Fibroblast of lung (primary cell): ENCODE measurements at places on chromosomes 16 and 17.

GRCh38 chr17:15048381-15048780 lies 216.7 kb downstream of the PMP22 start:
- no peak for DNase-seq

DNA sequence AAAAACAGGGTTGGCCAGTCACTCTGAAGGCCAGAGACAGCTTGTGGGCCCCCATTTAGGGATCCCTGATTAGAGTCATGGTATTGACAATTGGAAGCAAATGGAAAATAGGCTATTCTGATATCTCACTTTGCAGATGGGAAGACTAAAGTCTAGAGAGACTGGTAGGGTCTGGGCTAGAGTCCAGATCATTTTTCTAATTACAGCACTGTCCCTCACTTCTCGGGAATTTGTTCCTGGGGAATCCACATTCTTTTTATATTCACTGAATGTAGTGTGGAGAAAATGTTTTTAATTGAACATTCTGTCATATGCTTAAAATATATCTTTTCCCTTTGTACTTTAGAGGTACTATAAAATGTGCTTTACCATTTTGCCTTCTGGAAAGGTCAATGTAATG lies 1.1 kb downstream of the KATNIP start:
- no peak for DNase-seq

DNA sequence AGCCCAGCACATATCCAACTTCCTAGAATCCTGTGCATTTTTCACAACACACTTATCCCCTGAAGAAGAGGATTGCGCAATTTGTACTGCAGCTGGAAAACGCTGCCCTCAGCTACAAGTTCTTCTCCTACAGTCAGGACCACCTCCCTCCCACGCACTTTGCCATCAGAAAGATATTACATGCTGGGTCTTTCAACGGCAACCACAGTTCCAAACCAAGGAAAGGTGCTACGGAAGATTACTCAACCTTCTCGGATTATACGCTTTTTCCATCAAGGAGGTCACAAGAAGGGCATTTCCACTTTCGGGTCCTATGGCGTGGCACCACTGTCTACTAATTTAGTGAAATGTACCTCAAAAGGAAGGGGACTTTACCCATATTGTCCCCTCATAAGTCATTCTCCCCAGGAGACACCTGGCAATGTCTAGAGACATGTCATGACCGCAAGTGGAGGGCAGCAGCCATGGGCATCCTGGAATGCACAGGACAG lies 35.2 kb downstream of the USP7 start:
- DNase-seq = no peak

GRCh38 chr16:50079397-50080140 lies 13.8 kb downstream of the HEATR3 start:
- DNase-seq = no peak

DNA sequence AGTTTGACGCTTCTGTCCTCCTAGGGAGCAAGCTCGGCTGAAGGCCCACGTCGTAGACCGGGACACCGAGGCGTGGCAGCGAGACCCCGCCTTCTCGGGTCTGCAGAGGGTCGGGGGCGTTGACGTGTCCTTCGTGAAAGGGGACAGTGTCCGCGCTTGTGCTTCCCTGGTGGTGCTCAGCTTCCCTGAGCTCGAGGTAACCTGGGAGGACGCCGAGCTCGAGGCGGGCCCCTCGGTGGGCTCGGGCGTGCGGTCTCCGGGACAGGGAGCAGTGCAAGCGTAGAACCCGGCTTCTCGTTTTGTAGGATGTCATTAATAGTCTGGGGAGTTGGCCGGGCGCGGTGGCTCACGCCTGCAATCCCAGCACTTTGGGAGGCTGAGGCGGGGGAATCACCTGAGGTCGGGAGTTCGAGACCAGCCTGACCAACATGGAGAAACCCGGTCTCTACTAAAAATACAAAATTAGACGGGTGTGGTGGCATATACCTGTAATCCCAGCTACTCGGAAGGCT lies 715 bp downstream of the ENDOV start:
- DNase-seq = no peak

DNA sequence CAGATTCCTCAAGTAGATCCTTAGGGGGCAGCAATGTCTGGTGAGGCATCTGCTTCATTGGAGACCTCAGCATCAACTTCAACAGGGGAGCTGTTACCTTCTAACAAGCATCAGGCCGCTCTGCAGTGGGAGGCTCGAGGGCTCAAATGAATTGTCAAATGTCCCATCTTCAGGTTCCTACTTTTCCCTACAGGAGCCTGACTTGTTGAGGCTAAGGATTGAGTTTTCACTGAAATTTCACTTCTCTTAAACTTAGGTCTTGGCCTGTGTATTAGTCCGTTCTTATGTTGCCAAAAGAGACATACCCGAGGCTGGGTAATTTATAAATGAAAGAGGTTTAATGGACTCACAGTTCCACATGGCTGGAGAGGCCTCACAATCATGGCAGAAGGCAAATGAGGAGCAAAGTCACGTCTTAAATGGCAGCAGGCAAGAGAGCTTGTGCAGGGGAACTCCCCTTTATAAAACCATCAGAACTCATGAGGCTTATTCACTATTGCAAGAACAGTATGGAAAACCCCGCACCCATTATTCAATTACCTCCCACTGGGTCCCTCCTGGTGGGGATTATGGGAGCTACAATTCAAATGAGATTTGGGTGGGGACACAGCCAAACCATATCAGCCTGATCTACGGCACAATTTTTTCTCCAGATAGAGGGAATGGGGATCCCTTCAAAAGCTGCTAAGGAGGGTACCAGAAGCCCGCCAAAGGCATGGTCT lies 5.1 kb upstream of the CD300LD start:
- no peak for DNase-seq

DNA sequence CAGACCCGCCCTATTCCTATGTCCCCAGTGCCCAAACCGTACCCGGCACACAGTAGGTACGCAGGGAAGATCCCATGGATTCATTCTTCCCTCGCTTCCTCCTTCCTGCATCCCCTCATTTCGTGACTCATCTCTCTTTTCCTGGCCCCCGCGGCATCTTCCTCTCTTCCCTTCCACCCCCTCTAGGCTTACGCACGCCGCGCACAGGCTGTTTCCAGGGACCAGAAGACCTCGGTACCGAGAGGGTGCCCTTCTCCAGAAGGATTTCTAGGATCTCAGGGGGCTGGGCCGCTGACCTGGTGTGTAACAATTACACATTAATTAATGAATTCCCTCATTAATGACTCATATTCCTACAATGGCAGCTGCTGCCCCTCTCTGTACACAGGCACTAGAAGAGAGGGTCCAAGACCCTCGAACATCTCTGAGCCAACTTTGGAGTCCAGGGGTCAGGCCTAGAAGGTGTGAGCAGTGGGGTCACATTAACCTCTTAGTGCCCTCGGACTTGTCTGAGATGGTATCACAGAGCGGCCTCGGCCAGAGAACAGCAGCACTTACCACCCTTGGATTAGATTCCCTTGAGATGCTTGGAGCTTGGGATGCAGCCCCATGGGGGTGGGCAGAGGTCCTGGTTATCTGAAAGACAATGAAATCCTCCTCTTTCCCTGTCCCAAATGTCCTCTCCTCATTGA lies 16.8 kb upstream of the PLLP start:
- DNase-seq = no peak

DNA sequence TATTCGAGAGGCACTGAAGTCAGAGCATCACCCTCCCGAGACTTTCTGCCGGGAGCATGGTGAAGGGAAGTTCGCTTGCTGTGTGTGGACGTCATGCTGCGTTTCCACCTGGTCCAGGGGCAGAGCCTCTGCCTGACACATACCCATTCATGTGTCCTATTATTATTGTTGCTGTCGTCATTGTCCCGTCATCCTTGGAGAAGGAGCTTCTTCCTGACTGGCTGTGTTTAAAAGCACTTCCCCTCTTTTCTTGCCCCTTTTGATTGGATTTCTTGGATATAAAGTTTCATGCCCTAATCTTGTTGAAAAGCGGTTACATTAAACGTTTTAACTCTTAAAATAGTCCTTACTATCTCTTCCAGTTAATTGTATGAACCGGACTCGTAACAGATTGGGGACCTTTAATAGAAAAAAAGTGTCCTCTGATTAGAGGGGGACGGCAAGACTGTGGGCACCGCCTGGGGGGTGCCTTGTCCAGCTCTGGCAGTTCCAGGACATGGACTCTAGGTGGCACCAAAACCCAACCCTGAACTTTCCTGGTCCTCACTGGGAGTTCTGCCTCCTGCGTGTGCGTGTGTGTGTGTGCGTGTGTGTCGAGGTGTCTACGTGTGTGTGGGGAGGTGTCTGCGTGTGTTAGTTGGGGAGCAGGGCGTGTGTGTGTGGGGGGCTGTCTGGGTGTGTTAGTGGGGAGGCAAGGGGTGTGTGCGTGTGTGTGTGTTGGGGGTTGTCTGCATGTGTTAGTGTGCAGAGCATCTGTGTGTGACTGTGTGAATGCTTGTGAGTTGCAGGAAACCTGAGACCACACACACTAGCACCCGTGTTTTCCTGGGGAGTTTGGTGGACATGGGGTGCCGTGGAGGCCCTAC lies 133.3 kb upstream of the CIBAR2 start:
- peak; percentile 82 for DNase-seq

DNA sequence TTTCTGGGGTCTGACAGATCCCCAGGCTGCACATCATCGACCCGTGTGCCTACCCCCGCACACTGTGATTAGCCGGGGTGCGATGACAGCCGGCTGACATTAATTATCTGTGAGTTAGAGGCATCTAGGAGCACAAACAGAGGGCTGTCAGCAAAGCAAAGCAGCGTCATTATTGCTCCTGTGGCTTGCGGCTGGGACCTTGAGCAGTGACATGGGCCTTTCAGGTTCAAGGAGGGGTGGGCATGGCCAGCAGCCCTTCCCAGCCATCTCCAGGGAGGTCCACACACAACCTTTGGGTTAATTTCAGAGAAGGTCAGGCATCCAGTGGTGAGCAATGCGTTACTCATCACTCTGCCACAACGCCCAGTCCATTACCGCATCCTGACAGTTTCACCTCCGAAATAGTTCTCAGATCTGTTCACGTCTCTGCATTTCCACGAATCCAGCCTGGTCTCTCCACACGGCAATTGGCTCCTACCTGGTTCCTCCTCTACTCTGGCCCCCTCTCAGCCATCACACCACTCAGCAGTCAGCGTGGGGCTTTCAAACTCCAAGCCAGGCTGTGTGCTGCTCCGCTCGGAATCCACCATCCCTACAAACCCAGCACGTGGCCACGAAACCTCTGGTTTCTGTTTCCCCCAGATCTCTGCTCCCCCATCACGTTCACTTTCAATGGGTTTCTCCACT lies 249.7 kb upstream of the C16orf82 start:
- peak; percentile 82 for DNase-seq

DNA sequence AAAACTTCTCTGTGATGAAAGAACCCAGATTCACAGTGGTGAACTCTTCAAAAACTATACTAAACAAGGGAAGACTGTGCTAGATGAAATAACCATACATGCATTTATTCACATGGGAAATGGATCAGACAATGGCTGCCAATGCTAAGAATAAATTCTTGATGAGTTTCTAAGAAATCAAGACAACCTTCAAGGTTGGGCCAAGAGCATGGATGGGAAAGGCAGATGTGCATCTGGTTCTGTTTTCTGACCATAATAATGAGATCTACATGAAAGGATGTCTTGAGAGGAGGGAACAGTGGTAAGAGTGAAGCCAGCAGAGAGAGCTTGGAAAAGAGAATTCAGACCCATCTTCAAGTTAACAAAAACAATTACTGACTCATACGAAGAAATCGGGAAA lies 31.4 kb downstream of the ANKRD11 start:
- no peak for DNase-seq

DNA sequence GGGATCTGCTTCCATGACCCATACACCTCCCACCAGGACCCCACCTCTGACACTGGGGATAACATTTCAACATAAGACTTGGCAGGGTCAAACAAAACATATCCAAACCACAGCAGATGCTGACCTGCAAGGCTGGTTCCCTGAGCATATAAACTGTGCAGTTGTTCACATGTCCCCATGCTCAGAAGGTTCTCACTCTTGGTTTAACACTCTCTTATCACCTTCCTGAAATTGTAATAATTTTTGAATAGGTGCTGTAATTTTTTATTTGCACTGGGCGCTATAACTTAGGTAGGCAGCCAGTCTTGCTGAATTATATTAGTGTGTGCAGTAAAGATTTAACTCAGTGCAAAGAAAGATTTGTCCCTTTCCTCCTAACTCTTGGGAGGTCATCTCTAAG lies 824.8 kb upstream of the SOX9 start:
- no peak for DNase-seq

GRCh38 chr17:10499950-10500349 lies 18.4 kb downstream of the MYH1 start:
- no peak for DNase-seq

- peak; percentile 35 for DNase-seq
Observed at GRCh38 chr17:17096438-17097178, 54.4 kb downstream of the MPRIP start.

- DNase-seq = no peak
Observed at GRCh38 chr16:31872201-31872600, 1.4 kb upstream of the ZNF267 start.

- DNase-seq = no peak
Observed at GRCh38 chr16:27436065-27436464, 34.1 kb downstream of the IL21R start.

GRCh38 chr16:14609716-14610115 lies 20.3 kb downstream of the PARN start:
- no peak for DNase-seq

DNA sequence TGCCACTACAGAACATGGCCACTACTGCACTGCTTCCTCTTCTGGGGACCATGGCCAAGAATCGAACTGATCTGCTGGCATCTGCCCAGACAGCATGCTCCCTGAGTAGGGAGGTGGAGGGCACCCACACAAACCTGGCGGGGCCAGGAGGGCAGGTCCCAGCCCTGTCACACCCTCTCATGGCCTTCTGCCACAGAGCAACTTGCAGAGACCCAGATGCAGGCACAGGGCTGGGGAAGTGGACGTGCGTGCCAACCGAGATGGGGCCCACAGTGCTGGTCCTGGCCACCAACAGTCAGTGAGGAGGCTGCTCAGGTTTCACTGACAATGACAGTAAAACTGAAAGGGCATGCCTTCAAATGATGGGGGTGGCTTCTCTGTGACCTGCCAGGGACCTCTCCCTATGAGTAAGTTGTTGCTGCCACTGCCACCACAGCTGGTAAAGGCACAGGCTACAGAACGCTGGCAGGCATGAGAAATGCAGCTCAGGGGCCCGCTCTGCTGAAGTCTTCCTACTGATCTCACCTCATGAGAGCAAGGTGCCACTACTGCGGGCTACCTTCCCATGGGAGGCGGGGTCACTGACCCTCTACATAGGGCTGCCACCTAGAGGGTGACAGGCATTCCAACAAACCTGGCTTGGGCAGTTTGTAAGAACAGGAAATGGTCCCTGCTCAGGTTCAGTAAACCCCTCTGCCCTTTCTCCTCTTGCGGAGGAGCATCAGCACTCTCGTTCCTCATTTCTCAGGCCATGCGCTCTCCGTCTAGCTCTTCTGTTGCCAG lies 15.5 kb downstream of the HIC1 start:
- DNase-seq = no peak
